ENCODE measurements at places on chromosomes 13 and 19.

DNA sequence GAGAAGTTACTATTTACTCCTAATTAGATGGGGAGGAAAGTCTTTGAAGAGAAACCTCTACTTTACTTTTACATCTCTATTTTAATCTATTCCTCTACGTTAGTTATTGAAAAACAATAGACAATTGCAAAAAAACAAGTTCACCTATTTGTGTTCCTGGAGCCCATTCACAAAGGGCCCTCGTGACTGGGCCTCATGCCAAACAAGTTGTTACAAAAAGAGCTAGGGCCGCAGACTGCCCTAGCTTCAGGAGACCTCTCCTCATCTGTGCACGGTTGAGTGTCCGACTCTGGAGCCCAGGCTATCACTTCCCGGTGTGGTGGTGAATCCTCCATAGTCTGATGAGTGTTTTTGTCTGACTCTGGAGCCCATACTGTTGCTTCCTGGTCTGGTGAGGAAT is 190.9 kb downstream of the ZNF486 start:
- no peak for DNase-seq

GRCh38 chr13:33016414-33017322 is at the start of gene KL:
KL (plus strand) TSS chr13:33016423; CDS start chr13:33016441, 18 bp downstream.
- DNase-seq, result peak; percentile 23

DNA sequence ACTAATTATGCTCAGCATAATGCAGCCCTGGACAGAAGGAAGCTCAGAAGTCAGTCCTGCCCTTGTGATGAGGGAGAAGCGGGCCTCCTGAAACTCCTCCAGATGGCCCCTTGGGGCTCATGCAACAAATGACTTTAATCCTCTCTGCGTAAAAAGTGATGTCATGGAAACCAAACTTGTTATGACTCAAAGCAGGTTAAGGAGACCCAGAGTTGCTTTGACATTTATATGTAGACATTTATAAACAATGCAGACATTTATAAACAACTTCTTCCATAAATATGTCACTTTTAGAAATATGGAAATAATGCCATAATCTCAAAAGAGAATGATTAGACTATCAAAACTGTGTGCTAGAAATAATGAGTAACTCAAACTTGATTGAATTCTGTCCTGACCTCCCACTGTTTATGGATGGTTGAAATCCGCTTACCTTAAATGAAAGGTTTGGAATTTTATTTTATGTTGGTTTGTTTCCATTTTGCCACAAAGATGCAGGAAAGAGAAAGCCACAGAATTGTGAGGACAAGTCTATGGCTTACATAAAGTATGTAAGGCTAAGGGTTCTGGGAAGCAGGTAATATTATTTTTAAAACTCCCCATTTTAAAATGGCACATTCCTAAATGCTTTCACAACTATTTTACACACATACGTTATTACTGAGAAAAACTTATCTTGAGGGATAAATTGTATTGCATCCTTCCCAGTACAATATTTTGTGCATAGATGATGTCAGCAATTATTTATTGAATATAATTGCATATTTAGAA is 73.7 kb downstream of the CYSLTR2 start:
- peak; percentile 64 for DNase-seq

GRCh38 chr19:18520848-18521691 is 800 bp downstream of the ELL start:
- no peak for DNase-seq

DNA sequence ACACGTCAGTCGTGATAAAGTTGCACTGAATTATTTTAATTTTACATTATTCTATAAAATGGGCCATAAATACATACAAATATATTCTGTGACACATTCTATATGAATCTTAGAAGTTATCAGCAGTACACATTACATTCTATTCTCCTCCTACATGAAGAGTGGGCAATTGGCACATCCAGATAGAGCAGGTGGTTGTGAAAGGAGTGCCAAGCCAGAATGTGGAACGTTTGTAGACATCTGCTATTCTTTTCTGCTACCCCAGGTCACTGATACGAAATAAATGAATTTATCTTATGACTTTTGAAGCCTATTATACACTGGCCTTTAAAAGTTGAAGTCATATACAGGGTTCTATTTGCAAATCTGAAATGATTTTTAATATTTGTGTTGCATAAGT is 373.2 kb downstream of the PCDH17 start:
- DNase-seq, result no peak

DNA sequence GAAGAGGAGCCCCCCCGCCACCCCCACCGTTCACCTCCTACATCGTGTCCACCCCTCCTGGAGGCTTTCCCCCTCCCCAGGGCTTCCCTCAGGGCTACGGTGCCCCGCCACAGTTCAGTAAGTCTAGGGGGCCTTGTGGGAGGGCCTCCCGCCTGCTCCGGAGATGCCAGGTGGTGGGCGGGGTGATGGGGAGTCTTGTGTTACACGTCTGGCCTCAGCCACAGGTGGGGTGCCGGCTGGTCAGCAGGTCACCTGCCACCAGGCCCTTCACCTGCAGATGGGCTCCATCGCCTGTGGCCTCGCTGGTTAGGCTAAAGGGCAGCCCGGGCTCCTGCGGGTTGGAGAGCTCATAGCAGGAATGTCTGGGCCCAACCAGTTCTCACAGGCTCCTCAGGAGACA is 8.0 kb upstream of the RPS15 start:
- no peak for DNase-seq

GRCh38 chr19:5470264-5470671 is 15.1 kb downstream of the ZNRF4 start:
- DNase-seq, result no peak

- no peak for DNase-seq
Observed at GRCh38 chr19:5666921-5667610, 13.2 kb downstream of the MICOS13 start.

DNA sequence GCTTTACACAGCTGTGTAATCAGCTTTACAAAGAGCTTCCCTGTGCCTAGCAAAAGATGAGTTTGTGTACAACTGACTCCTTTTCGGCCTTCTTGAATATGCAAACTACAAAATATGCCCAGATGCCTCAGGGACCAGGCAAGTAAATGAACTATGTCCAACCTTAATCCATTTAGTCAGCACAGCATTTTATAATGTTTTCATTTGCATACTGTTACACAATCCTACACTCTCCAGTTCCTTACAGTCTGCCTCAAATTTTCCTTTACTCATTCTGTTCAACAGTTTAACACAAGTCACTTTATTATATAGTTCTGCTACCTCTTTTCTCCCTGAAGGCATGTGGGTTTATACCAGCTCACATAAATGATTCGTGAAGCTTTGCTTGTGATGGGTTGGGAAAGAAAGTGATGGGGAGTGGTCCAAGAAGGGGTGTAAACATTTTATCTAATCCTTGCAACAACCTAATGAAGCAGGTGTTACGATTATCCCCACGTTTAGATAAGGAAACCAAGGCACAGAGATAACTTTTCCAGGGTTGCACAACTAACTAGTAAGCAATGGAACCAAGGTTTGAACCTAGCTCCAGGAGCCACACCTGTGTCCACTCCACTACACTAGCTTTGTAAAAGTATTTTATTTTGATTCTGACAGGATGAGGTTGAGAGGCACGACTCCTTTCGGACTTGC is 3.3 kb upstream of the USP12 start:
- no peak for DNase-seq

GRCh38 chr19:18605546-18606280 is 886 bp downstream of the CRLF1 start:
- no peak for DNase-seq

DNA sequence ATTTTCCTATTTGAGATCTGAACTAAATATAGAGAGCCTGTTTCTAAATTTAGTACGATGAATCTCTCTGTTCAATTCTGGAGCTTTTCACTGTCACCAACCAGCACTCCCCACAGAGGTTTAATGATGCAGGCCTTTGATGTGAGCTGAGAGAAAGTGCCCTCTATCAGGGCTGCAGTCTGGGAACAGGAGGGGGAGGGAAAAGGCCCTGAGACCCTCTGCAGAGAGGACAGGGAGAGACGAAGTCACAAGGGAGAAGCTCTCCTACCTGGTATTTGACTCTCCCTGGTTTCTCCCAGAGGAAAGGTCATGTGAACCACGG is 206.8 kb upstream of the SOX1 start:
- DNase-seq, result no peak

DNA sequence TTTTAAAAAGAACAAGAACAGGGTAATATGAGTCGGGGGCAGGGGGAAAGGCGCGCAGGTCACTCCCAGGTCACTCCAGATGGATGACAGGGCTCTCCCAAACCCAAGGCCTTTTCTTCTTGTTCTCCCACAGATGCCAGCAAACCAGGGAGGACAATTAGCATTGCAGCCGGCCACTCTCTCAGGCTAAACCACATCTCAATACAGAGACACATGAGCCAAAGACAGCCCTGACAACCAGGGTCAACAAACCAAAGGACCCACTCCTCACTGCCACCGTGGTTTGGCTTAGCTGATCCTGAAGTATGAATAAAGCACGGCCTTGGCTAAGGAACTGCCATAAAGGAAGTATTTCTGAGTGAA is 47.3 kb downstream of the LATS2 start:
- no peak for DNase-seq

DNA sequence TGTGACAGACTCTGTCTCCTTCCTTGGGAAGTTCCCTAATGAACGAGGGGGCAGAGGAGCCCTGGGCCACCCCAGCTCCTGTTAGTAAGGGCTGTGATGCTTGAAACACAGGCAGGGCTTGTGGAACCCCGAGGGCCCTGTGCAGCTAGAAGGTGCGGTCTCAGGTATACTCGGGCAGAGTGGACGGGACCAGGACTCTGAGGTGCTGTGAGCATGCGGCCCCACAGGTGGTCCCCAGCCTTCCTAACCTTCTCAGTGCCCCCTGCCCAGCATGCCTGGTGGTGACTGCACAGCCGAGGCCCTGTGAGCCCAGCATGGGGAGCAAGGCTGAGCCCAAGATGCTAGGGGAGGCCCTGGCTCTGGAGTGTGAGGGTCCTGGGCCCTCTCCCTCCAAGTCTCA is 4.0 kb upstream of the SIGLEC8 start:
- DNase-seq, result no peak

DNA sequence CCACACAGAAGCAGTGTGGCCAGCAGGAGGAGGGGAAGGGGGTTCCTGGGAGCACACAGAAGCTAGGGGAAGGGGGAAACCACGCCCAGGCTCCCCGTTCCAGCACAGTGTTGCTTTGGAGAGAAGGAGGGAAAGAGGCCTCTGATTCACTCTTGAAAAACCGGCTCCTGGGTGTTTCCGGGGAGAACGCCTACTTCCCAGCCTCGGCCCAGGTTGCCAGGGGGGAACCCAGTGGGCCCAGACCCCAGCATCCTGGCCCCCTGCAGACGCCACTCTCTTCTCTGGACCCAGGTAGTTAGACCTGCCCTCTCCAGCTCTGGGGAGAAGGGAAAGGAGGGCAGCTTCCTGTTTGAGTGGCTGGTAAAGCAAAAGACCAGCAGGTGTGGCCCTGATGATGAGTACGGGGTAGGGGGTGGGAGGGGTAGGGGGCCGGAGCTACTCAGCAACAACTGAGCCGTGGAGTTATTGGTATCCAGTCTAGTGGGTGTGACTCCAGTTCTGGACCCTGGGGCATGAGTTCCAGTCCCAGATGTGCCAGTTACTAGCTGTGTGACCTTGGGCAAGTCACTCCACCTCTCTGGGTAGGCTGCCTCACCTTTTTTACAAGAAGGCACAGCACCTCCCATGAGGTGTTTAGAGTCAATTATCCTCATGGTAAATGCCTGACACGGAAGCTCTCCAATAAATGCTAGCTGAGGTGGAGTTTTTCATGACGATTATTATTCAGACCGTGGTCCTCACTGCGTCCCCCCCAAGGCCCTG is 836 bp downstream of the GIPC1 start:
- DNase-seq, result no peak

GRCh38 chr13:86445672-86446071 is 646.5 kb upstream of the SLITRK6 start:
- DNase-seq, result no peak

DNA sequence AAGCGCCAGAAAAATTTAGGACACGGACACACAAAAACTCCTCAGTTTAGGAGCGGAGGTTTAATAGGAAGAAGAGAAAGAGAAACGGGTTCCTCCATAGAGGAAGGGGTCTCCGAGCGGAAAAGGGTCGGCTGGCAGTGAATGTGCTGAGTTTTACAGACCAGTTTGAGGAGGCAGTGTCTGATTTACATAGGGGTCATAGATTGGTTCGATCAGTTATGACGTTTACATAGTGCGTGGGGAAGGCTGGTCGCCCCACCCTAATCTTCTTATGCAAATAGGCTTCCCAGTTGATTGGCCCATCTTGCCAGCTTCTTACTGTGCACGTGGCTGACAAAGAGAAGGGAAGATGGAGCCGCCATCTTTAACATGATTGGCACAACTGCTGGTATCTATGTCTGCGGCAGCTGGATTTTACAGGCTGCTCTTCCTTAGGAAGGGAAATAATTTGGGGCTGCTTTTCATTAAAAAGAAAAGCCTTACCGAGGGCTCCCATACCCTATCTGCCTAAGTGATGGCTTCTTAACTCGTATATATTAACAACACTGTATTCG is 1.2 kb upstream of the ZNF225 start:
- DNase-seq, result peak; percentile 26

DNA sequence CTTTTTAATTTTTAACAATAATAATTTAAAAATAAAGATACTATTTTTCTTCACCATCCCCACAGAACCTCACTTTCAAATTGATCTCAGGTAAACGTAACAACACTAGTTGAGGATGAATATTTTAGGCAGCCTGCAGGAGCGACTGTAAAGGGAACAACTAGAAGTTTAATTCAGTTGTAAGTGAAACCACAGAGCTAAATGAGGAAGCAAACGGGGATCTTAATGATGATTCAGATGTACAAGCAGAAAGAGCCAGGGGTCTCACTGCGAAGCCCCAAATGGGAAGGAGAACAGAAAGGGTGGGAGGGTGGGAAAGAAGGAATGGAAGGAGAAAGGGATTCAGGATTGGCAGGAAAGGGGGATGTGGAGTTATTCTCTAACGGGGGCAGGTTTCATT is 54.6 kb upstream of the RAP2A start:
- DNase-seq, result no peak

GRCh38 chr19:17753976-17754375 is 2.7 kb downstream of the FCHO1 start:
- DNase-seq, result peak; percentile 62

GRCh38 chr19:2434267-2434666 is 6.9 kb upstream of the TIMM13 start:
- no peak for DNase-seq

DNA sequence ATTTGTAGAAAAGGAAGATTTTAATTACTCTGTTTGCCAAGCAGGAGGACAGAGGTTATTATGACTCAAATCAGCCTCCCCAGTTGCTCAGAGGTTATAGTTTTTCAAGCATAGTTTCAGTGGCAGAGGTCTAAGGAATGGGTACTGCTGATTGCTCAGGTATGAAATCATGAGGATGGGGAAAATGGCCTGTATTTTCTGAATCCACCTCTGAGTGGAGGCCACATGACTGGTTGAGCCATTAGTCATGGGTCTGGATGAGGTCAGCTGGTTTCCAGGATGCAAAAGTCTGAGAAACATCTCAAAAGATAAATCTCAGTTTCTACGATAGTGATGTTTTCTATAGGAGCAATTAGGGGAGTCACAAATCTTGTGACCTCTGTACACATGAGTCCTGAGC is 62.8 kb upstream of the CEACAM8 start:
- DNase-seq, result no peak

DNA sequence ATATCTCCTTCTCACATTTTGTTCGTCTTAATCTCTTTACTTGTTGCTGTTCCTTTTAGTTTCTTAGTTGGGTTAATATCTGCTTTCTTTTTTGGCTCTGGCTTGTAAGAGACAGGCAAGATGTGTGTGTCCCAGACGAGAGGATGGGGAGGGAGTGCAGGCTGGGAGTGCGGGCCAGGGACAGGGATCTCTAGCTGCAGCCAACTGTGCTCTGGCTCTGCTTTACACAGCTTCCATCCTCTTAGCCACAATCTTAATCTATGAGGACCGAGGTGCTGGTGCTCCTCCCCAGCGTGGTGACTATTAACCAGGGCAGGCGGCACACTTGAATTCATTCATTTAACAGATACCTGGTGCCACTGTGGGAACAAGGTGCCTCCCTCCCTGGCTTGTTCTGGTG is 70.9 kb upstream of the WASF3 start:
- no peak for DNase-seq

Measured in NCI-H524 (cell line).